ENCODE measurements at places on chromosomes 5 and 9. TPM values are rescaled to one million over a fixed set of nuclear protein-coding genes. Genes with fewer than 3 reads are reported as not detected.

- no peak for DNase-seq
These were observed 7.5 kb downstream of the ADAMTS6 start for GRCh38 chr5:65474130-65474711.

- no peak for DNase-seq
These were observed 27.1 kb downstream of the CEP72 start for GRCh38 chr5:639253-639530.

GRCh38 chr5:133847886-133848285 is 120.5 kb downstream of the C5orf15 start:
- no peak for DNase-seq

DNA sequence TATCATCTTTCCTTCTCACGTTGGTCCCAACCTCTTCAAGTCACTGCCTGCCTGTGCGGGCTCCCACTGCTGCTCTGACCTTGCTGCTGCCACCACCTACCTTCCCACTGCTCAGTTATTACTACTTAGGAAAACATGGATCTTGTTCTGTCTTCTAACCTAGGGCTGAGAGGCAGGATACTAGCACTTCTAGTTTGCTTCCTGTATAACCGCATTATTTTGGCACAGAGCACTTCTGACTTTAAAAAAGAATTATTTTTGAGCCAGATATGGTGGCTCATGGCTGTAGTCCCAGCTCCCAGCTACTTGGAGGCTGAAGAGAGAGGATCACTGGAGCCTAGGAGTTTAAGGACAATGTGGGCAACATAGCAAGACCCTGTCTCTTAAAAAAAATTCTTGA is 135.4 kb upstream of the GNA14 start:
- DNase-seq = no peak

DNA sequence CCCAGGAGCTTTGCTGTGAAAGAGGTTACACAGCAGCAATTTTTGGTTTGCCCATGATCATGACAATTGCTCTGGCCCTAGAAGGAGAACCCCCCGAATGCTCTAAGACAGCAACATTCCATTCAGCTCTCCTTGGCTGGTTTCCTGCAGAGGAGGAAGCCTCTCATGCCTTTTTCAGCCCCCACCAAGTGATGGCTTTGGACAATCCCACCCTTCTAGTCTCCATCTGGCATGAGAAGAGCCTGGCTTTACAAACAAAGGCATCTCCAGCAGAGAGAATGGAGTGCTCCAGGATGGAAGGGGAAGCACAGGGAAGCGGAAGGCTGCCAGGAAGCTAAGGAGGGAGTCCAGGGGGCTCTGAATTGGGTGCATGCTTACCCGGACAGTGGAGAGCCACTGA is 98.4 kb downstream of the CRB2 start:
- no peak for DNase-seq

DNA sequence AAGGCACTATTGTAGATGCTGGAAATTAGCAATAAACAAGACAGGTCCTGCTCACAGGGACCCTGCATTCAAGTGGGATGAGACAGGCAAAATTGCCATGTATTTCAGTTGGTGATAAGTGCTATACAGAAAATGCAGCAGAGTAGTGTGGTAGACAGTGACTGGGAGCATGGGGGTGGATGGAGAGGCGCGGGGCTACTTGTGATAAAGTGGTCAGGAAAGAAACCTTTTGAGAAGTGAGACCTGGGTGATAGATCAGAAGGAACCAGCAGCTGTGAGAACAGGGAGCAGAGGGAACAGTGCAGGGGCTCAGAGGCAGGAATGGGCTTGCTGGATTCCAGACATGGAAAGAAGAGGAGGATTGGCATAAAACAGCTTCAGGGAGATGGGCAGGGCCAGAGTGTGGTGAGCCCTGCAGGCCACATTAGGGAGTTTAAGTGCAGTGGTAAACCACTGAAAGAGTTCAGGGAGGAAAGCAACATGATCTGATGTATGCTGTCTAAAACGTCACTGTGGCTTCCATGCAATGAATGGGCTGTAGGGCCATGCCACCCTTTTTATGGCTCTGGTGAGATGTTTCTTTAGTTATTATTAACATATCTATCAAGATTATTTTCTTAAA is 7.3 kb downstream of the CRHBP start:
- no peak for DNase-seq

DNA sequence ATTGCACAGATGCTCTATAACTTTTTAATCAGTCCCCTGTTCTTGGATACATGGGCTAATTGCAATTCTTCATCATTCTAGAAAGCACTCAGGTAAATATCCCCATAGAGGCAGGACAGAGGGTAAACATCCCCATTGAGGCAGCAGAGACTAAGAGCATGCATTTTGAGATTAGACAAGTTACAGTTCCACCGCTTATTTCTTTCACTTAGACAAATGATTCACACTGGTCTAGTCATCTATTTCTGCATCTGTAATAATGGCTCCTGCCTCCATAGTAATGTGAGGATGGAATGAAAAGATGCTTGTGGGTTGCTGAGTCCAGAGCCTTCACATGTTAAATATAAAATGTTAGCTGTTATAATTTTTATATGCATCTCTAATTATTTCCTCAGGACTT is 276.9 kb downstream of the ARHGAP26 start:
- no peak for DNase-seq

- DNase-seq = no peak
These were observed 10.8 kb upstream of the BARX1 start for GRCh38 chr9:93965830-93966577.

DNA sequence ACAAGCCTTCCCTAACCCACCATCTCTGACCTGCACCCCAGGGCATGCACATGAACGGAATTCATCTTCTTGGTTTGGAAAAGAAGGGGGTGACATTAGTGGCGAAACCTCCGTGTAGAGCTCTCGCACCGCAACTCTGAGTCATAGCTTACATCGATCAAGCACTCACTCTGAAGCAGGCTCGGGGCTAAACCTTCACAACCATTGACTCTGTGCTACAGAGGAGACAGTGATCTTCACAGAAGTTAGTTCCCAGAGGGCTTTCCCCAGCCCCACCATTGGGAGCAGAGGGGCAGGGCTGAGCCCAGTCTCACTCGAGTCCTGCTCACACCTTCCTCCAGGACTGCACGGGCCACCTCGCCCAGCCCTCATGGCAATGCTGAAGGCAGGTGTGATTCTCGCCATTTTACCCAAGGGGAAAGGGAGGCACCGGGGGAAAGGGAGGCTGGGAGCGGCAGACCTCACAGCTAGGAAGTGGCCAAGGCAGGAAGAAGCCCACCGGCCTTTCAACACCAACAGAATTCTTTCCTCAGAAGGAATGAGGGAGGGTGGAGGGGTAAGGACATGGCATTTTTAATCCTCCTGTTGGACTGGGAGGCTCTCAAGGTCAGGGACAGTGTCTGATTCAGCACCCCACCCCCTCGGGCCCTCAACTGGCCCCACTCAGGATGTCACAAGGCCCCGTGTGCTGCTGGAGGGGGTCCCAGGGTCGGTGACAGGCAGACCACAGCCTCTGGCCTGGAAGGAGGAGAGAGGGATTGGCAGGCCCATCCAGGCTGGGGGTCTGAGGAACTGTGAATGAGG is 25.9 kb upstream of the IL17B start:
- no peak for DNase-seq

- no peak for DNase-seq
These were observed 718.2 kb downstream of the SEMA5A start for GRCh38 chr5:8827696-8828095.

GRCh38 chr9:81814794-81815464 is 113.3 kb upstream of the SPATA31D4 start:
- no peak for DNase-seq

DNA sequence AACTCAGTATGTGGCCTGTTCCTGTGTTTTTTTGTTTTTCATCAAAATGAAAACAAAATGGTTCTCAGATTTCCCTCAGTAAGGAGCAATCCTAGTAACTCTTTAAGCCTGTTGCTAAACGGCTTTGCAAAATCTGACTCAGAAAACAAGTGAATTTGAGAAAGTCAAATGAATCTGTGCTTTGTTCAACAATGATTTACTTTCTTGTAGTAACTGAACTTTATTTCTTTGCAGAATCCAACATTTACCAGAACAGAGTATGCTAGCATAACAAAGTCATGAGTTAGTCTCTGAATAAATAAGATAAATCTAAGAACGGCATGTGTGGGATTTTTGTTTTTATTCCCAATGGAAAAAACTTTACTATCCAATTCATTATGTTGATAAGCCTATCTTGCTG is 93.8 kb downstream of the OXCT1 start:
- no peak for DNase-seq

DNA sequence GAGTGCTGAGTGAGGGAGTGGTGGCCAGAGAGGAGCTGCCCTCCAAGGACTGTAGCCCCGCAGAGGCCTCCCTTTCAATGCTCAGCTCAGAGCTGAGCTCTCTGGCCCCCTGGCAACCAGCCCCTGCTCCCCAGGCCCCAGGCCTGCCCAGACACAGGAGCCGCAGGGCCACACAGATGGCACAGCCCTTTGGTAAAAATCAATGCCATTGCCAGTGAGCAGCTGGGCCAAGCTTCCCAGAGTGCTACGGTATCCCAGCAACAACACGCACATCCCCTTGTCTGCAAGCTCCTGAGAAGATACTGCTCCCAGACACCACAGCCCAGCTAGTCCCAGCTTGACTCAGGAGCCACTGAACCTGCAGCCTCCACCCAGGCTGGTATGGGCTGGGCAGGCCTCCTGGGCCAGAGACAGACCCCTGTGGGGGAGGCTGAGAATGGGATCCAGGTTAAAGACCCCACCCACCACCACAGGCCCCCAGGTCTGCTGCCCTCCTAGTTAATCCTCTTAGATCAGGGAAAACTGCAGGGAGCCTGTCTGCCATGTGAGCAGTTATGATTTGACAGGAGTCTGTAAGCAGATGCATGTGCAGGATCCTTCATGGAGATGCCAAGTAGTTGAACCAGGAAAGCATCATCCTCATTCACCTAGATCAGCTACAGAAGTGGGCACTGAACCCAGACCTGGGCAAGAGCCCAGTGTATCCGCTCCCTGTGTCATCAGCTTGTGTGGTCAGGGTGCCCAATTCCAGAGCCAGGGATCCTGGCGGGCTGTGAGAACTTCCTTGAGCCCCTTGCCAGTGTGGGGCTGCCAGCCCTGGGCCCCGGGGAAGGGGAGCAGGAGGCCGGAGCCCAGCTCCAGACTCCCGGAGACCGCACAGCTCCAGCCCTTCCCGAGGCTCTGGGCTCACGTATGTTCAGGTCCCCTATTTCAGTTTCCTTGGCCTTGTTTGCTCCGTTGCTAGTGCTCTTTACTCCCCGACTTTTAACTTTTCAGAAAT is 26.7 kb upstream of the ADAMTS2 start:
- DNase-seq = no peak

DNA sequence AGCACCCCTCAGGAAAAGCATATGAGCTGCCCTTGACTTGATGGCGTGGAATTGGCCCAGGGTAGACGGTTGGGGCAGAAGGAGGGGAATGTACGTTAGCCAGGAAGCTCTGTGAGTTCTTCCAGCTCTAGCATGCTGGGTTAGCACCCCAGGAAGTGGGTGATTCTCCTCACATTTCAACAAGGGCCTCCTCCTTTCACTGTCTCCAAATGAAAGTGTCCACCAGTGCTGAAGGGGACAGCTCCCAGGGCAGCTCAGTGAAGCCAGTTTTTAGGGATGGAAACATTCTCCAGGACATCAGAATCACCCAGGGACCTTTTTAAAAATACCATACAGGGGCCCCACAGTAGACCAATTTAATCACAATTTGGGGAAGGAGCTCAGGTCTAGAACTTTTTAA is 17.2 kb upstream of the AFAP1L1 start:
- DNase-seq = no peak

Gene CA9
- 2.8 TPM for total RNA-seq

Gene MSANTD3
- 14.6 TPM for total RNA-seq

Gene SCGB3A1
- total RNA-seq = not detected
